Activated CD8-positive, alpha-beta T cell treated with anti-CD3 and anti-CD28 coated beads, Interleukin-2, amount 10 ng/mL, durations not matched to agents 7 days and 5 days (primary cell): ENCODE measurements at places on chromosomes 2 and 18. TPM values are rescaled to one million over a fixed set of nuclear protein-coding genes. Genes with fewer than 3 reads are reported as not detected.

- DNase-seq: peak; percentile 87
Observed at GRCh38 chr2:143259368-143259958, 130.2 kb downstream of the ARHGAP15 start.

DNA sequence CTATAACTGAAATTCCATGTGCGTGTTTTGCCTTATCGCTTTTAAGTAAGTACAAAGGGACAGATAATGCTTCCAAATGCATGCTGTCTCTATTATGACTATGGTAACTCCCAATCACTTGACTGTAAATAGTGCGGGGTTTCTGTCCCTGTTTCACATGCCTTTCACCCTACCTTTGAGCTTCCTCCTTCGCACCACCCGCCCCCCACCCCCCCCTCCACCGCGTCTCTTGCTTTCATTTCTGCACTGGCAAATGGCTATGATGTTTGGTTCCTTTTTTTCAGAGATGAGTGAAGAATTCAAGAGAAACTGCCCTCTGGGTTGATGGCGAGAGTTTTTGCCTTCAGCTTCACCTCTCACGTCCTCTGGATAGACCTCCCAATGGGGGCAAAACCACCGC is 25.0 kb upstream of the SPP2 start:
- no peak for DNase-seq

- no peak for DNase-seq
Observed at GRCh38 chr2:40037303-40037702, 258.2 kb upstream of the THUMPD2 start.

The ABCG8 gene
- total RNA-seq: not detected

The SPDYA gene
- total RNA-seq: 1.2 TPM
